COR-L47 (cell line): ENCODE measurements at places on chromosomes 16 and 17.
A peak's percentile ranks its signal among the peaks of the same experiment; 100 is the strongest.

GRCh38 chr17:7080456-7081041 lies 498 bp upstream of the CLEC10A start:
- no peak for DNase-seq

DNA sequence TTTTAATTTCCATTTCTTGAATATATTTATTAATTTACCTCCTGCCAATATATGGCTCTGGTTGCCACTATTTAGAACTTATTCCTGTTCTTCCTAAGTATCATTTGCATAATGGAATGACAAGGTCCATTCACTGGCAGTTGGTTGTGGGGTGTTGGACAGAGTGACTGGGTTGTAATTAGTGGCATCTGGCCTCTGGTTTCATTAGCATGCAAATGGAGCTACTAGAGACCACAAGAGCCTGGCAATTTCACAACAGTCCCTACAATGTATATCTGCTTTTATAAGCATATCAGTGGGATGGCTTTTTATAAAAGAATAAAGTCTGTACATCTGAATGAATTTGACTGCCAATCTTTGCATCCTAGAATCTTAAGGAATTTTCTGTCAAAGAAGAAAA lies 1030.9 kb upstream of the CDH8 start:
- no peak for DNase-seq

GRCh38 chr16:66473654-66474519 lies 46.8 kb downstream of the BEAN1 start:
- DNase-seq = peak; percentile 67

DNA sequence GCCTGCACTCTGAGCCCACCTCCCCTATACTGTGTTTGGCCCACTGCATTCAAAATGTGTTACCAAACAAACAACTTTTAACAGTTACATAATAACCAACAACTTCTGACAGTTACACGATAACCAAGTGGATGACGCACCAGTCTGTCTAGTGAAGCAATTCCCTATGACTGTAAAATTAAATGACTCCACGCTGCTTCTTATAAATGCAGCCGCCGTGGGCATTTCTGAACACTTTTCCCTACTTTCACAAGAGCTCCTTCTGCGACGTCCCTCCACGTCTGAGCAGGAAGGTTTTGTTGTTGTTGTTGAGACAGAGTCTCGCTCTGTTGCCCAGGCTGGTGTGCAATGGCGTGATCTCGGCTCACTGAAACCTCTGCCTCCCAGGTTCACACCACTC lies 27.6 kb downstream of the ZNF276 start:
- DNase-seq = no peak

DNA sequence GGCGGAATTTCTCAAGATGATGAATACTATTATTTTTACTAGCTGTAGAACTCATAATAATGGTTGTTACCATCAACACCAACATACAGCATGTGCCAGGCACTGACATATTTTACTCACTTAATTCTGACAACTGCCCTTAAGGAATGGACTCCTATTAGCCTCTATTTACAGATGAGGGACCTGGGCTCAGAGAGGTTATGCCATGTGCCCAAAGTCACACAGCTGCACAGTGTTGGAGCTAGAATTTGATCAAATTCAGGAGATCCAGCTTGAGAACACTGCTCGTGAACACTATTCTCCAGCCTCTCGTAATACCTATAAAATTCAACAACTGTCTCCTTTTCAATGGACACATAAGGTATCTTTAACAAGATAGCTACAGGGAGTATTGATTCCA lies 97.2 kb downstream of the XYLT1 start:
- DNase-seq = no peak

DNA sequence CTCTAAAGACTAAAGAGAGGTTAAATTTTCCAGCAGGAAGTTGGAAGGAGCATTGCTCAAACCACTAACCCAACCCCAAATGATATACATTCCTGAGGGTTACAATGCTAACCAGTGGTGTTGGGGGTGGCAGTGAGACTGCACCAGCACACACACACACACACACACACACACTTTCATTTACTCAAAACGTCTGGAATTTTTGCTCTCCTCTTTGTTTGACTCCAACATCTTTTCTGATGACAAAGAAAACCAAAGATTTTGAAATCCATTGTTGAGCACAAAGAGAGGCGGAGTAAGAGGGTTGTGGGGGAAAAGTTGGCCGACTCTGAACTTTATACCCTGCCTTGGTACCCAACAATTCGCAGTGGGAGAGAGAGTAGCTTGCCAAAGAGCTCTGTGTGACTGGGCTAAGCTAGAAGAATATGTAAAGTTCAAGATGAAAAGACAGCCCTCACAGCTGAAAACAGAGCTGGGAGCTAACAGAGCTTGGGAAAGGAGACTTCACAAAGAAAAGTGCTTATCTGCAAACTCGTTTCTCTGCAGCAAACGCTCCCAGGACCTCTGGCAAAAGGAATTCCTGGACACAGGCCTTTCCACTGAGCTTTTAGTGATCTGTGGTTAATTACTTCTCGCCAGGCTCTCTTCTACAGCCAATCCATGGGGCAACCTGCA lies 426.0 kb upstream of the CDH11 start:
- DNase-seq = no peak

GRCh38 chr17:72614871-72615626 lies 477.4 kb downstream of the SLC39A11 start:
- no peak for DNase-seq

DNA sequence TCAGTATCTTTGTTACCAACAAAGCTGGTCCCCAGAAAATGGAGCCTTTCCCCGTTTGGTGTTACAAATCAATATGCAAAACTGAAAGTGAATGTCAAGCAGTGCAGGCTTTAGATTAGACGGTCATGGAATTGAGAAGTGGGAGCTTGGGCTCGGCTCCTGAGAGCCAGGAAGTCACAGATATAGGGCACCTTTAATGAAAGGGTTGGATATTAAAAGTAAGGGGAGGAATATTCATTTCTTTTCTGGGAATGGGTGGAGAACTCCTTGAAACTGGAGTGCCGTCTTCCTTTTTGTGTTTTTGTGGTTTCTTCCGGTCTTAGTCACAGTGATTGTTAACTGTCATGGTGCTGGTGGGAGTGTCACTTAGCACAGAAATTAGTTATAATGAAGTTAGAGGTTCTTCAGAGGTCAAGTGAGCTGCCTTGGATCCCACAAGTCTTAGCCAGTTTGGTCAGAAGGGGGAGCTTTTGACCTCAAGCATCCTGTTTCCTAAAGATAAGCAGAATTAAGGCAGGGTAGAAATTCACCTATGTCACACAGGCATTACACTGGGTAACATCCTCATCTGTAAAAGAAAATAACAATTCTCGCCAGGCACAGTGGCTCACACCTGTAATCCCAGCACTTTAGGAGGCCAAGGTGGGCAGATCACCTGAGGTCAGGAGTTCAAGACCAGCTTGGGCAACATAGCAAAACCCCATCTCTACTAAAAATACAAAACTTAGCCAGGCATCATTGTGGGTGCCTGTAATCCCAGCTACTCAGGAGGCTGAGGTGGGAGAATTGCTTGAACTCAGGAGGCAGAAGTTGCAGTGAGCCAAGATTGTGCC lies 9.6 kb upstream of the EIF1 start:
- DNase-seq = no peak

DNA sequence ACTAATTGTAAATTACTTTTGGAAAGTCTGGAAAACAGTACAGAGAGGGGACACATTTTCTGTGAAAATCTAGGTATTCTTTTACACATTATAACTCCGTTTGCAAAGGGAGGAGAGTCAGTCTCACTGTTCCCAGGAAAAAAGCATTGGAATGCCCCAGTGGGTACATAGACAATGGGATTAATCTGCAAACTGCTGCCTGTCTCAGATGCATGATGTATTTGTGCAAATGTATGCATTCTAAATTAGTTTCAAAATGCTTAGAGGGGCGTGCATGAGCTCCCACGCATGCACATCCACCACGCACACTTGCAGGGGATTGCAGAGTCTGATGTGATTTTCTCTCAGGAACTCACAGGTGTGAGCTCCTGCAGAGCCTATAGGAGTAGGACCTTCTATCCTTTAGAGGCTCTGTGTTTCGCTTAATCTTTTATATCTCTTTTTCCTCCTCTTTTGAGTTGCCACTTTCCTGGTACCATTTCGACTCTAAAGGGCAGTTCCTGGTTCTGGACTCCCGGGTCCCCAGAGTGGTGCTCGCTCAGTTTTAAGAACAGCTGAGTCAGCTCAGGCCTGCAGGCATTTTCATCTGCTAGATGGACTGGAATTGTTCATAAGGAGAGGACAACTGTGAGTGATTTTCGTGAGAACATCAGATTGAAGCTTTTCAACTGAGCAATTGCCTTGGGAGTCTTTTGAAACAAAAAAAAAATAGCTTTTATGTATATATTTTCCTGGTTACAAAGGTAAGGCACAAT lies 1.1 kb downstream of the BCO1 start:
- no peak for DNase-seq

- no peak for DNase-seq
Measured at GRCh38 chr17:32443827-32444300, 446 bp upstream of the PSMD11 start.

DNA sequence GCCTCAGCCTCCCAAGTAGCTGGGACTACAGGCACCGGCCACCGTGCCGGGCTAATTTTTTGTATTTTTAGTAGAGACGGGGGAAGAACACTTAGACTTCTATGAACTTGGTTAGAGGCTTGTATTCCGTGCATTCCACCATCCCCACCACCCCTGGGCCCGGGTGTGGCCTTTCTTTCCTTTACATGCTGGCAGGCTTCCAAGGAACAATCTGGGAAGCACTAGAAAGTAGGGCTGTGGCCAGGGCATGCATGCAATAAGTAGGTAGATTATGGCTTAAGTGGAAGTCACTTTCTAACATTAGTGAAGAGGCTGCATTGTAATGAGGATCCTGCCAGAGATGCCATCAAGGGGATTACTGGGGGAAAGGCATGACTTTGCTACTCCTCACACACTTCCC lies 171.6 kb downstream of the SHISA6 start:
- DNase-seq = no peak

- DNase-seq = peak; percentile 37
Measured at GRCh38 chr17:40341808-40342503, 22.6 kb downstream of the GJD3 start.

DNA sequence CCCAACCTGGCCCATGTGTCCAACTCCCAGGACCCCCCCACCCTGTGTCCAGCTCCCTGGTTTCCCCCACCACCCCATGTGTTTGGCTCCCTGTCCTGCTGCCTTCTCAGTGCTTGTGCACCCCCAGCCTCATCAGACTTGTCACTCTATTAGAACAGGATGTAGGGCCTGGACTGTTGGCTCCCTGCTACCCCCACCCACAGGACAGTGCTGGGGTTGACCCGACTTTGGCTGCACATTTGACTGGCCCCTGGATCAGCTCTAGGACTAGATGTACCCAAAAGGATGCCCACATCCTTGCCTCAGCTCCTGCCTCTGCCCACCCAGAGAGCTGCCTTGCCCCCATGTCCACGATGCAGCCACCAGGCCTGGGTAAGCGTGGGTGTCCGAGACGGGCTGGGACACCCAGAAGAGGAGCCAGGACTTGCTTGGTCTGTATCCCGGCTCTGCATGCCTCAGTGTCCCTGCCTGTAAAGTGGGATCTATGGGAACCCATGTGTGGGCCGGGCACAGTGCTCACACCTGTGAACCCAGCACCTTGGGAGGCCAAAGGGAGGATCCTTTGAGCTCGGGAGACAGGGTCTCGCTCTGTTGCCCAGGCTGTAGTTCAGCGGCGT lies 1.5 kb upstream of the CCDC57 start:
- no peak for DNase-seq

DNA sequence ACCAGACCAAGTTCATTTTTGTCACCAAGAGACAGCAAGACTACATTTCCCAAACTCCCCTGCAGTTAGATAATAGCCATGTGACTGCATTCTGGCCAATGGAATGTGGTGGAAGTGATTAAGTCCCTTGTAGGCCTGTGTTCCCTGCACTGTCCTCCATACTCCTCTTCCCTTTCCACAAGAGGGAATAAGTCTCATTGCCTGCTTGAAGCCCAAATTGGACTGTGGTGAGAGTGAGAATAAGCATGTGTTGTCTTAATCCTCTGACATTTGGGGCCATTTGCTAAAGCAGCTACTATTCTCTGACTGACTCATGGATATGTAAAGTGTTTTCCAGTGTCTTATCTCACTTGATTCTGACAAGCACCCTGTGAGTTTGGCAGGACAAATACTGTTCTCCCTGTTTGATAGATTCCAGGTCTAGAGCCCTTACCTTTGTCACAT lies 20.7 kb downstream of the PIK3R6 start:
- DNase-seq = no peak

DNA sequence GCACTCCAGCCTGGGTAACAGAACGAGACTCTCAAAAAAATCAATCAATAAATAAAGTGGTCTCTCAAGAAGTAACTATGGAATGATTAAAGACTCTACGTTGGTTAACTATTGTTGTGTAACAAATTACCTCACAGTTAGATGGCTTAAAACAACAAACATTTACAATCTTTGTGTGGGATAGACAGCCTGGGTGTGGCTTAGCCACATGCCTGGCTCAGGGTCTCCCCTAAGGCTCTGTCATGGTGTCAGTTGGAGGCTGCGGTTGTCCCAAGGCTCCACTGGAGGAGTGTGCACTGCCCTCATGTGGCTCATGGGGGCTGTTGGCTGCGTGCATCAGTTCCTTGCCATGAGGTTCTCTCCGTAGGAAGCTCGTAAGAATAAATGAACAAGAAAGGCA lies 294.5 kb downstream of the SNX29 start:
- DNase-seq = peak; percentile 22

DNA sequence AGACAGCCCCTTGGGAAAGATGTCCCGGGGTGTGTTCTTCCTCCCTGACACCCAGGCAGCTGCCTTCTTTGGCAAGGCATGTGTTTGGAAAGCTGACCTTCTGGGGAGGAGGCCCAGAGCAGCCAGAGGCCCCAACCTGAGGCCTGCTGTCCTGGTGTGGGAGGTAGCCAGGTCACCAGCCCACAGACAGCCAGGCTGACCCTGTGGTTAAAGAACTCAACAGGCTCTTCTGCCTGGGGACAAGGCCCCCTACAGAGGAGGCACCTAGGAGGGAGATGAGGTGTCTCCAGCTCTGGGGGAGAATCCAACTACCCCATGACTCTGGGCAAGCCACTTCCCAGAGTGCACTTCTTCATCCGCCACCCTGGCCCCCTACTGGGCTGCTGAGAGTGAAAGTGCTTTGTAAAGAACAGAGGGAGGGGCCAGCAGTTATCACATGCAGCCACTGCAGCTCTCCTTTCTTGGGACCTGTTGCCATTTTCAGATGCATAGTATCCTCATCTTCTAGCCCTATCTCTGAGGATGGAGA lies 13.1 kb upstream of the SREBF1 start:
- peak; percentile 22 for DNase-seq
